ENCODE measurements at places on chromosomes 2 and 18.

GRCh38 chr18:58446391-58447060 is 182.4 kb downstream of the ALPK2 start:
- no peak for DNase-seq

- DNase-seq: no peak
Observed at GRCh38 chr2:196247114-196247975, 76.0 kb upstream of the STK17B start.

GRCh38 chr2:191701696-191702095 is 23.8 kb downstream of the NABP1 start:
- no peak for DNase-seq

GRCh38 chr18:45626330-45627203 is 11.3 kb downstream of the SLC14A2 start:
- DNase-seq: peak; percentile 70

DNA sequence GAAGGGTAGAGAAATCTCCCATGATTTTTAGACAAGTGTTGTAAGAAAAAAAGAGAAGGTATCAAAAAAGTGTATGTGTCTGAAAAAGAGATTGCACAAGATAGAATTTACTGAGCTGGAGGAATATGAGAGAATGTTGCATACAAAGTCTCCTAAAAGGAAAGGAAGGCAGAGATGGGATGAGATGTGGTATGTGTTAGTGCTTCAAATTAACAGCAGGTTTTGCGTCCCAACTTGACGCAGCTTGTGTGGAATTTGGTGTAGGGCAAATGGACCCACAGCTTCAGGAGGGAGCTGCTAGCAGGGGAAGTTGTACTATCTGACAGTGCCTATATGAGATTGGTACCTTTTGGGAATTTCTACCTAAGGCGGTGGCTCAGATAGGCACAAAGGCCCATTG is 9.0 kb upstream of the RASGRP3 start:
- DNase-seq: no peak

DNA sequence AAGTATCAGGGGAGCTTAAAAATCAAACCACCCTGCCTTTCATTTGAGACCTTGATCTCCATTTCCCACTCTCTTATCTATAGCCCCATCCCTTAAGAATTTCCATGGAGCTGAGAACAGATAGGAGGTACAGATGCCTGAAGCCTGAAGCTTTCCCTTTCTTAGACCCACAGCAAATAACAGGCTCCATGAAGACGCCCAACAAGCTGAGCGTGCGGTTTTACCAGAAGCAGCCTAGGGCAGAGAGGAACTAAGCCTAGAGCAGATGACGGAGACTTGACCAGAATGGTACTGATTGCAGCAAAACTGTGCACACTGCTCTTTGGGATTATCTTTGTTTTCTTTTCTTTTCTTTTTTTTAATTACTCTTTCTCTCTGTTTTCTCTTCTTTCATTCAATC is 1.7 kb upstream of the ERBB4 start:
- no peak for DNase-seq

- DNase-seq: no peak
Observed at GRCh38 chr18:10475654-10476291, 21.3 kb downstream of the APCDD1 start.

- DNase-seq: no peak
Observed at GRCh38 chr18:28267878-28268625, 91.1 kb upstream of the CDH2 start.

GRCh38 chr2:191631754-191632153 is 46.2 kb upstream of the NABP1 start:
- no peak for DNase-seq

DNA sequence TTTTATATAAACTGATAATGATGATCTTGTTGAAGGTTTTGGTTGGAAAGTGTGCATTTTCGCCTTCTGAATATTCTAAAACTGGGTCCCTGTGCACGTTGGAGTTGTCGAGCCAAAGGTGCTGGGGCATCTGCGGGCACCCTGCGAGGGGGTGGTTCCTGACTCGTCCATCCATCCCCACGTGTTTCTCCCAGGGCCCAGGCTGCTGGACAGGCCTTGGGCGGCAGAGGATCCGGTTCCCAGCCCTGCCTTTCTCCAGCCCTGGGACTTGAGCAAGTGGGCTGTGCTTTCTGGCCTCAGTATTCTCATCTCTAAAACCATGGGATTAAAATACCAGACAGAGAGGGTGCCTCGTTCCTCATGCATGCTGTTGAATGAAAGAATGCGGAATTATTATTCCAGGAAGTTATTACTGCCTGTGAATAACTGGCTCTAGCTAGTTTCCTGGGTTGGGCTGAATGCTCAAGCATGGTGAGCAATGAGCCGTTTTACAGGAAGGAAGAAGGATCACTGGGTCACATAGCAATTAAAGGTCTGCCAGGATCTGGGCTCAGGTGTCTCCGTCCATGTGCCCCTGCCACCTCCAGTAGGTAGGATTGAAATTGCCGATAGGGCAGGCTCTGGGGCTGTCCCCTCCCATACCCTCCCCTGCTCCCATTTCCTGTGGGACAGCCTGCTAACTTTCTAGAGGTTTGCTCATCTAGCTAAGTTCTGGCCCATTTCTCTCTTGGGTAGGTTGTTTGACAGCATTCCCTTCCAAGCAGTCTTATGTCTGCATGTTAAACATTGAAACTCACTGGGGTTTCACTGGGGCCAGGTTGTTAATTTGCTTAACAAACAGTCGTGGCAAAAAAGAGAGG is 77.2 kb upstream of the HS6ST1 start:
- peak; percentile 58 for DNase-seq

- no peak for DNase-seq
Observed at GRCh38 chr18:457140-457519, 43.4 kb downstream of the COLEC12 start.
